ENCODE measurements at places on chromosomes 11 and 22. TPM values are rescaled to one million over a fixed set of nuclear protein-coding genes. Genes with fewer than 3 reads are reported as not detected.
A peak's percentile ranks its signal among the peaks of the same experiment; 100 is the strongest.

DNA sequence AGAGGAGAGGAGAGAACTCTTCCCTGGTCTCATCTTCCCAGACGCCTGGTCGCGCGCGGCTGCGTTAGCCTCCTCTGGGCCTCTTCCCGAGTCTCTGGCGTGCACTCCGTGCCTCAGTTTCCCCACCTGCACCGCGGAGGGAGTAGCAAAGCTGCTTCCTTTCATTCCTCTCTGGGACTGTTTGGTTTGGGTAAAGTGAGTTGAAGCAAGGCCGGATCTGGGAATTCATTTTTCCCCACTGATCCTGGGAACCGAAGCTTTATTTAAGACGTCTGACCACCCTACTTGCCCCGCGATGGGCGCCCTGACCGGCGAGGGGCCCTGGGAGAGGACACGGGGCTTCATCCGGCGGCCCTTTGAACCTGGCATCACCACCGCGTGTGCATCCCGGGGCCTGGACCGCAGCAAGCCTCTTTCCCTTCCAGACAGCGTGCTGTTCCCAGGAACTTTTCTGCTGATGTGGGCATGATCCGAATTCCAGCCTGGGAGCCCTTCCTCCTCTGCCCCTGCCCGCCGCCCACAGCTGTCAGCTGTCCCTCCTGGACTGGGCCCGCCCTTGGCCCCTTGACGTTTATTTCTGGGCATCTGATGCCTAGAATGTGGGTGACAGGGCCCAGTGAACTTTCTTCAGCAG lies 758 bp downstream of the LDLRAD3 start:
- peak; percentile 66 for DNase-seq

DNA sequence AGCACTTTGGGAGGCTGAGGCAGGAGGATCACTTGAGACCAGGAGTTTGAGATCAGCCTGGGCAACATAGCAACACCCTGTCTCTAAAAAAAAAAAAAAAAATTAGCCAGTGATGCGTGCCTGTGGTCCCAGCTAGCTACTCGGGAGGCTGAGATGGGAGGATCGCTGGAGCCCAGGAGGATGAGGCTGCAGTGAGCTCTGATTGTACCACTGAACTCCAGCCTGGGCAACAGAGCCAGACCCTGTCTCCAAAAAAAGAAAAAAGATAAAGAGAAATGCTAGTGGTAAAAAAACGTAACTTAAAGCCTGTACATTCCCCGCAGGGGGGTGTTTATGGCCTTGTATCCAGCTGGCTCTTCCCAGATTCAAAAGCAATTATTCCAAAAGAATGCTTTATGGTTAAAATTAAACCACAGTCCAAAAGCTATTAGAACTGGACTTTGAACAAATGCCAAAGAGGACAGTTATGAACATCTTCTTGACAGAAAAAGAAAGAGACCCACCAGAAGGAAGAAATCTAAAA lies 16.4 kb upstream of the SNX32 start:
- DNase-seq, result no peak

GRCh38 chr22:21960200-21961126 lies 7.8 kb upstream of the PPM1F start:
- DNase-seq, result peak; percentile 33

The HOATZ gene
- 0.72 TPM for total RNA-seq

The PHLDA2 gene
- total RNA-seq, result 5.1 TPM

DNA sequence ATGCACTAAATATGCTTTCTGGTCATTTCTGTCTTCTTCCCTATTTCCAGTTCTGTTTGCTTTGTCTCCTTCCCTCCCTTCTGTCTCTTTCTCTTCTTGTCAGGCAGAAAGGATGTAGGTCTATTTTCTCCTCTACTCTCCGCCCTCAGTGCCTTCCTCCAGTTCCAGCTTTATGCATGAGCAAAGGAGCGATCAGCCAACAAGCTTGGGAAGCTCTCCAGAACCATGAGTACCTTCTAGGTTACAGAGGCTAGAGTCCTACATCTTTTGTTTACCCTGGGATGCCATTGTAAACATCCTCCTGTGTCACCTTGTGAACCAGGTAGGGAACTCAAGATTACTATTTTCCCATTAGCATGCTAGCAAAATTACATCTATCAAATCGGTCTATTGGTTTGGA lies 7.9 kb upstream of the SPON1 start:
- DNase-seq, result no peak

- peak; percentile 48 for DNase-seq
These were observed 1.2 kb downstream of the SERGEF start for GRCh38 chr11:18011633-18012032.

GRCh38 chr11:116043857-116044256 lies 539.6 kb upstream of the CADM1 start:
- DNase-seq, result no peak

The TRIM66 gene
- 3.4 TPM for total RNA-seq
